ENCODE measurements at places on chromosomes 7 and 10.

DNA sequence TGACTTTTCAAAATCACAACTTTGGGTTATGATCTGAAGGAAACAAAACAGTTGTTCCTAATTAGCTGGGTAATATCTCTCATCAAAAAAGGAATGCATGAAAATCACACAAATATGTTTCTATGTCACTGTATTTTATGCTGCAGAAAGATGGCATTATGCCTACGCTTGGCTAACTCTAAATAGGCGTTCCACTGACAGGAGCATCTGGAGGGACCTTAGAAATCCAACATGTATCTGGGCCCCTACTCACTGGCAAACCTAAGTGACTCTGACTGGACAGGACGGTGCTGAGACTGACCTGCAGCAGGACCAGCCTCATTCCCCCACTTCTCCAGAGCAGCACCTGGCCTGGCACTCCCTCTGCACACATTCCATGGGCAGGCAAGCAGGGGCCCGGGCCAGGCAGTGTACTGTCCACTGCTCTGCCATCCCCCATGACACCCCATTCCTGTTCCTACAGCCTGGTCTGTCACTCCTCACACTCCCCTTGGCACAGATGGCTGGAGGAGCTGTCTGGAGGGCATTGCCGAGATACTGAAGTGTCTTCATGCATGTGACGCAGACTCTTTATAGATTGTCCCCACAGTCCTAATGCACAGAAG is 2.6 kb upstream of the MYL7 start:
- no peak for DNase-seq

GRCh38 chr7:140159497-140159896 is 17.3 kb downstream of the KDM7A start:
- DNase-seq, result peak; percentile 42

DNA sequence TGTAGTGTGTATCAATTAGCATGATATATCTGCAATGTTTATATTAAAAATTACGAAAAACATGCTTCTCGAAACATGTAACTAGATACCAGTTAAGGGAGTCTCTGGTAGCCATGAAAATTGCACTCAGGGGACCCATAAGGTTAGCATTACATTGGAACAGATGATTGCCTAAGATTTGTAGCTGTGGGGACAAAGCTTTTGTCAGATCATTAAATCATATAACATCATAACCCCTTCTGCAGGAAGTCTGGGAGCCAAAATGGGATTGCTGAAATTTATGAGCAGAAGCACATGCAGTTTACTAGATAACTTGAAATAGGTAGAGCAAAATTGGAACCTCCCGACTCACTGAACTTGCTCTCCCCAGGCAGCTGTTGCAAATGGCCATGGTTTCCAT is 235.0 kb upstream of the IGFBP3 start:
- DNase-seq, result peak; percentile 81

DNA sequence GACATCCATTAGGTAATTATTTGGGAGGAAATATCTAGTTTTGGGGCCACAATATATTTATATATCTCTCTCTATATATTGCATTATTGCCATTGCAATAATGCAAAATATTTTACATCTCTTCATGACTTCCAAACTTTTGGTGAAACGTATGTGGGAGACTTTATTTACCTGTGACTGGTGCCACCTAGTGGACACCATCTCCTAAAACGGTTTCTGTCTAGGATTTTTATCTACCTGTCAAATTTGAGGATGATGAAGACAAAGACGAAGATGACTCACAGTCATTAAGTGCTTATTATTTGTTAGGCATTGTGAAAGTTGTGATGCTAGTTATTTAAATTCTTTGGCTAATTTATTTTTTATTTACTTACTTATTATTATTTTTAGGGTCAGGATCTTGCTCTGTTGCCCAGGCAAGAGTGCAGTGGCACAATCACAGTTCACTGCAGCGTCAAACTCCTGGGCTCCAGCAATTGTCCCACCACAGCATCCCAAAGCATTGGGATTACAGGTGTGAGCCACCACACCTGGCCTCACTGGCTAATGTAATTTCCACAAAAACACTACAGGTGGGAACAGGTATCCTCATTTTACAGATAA is 18.7 kb upstream of the CBLL1 start:
- peak; percentile 37 for DNase-seq

DNA sequence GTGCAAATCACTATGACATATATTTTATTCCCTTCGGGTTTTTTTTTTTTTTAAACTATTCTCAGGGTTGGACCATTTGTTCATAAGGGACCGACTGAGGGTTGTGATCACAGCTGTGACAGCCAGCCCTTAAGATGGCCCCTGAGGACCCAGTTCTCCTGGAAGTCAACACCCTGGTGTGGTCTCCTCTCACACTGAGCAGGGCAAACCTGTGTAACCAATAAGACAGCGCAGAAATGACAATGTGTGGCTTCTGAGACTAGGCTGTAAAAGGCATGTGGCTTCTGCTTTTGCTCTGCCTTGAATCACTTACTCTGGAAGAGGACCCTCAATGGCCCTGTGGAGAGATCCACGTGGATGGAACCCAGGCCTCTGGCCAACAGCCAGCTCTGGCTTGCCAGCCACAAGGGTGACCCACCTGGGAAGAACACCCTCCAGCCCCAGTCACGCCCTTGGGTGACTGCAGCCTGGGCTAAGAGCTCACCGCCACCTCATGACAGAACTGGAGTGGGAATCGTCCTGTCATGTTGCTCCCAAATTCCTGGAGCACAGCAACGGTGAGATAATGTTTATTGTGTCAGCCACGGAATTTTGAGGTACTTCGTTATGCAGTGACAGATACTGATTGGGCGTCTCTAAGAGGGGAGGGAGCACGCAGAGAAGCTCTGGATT is 127.1 kb downstream of the CLEC2L start:
- DNase-seq, result no peak

DNA sequence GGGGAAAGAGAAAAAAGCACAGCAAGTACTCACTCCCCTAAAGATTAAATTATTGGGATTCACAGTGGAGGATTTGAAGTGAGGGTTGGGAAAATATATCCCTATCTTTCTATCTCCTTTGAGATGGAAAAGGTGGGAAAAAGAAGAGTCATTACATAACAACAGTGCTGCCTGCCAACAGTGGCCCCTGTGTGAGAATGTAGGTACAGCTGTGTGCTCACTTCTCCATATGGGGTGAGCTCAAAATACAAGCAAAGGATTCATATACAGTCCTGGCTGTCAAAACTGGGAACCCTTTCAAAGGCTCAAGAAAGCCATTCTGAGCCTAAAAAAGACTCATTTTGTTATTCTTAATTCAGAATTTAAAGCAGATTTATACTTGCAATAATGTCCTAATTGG is 458.5 kb downstream of the GPAM start:
- no peak for DNase-seq

DNA sequence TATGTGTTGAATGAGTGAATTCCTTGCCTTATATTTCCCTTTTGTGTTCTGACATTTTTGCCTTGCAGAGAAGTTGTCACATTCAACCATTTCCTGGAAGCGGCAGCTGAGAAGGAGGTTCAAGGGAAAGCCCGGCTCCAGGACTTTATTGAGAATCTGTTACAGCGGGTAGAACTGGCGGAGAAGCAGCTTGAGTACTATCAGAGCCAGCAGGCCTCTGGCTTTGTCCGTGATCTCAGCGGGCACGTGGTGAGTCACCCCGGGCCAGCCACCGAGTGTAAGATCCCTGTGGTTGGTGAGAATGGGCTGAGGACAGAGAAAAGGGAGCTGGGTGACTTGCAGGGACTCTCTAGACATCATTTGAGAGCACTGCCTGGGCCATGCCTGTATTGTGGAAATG is 14.2 kb downstream of the ZNF365 start:
- no peak for DNase-seq

Data from fibroblast of skin of left quadriceps (primary cell).